ENCODE measurements at places on chromosomes 6 and 20. TPM values are rescaled to one million over a fixed set of nuclear protein-coding genes. Genes with fewer than 3 reads are reported as not detected.

Gene RAB44
- 0.89 TPM for total RNA-seq

Gene TNF
- not detected for total RNA-seq

Gene SLC12A5
- total RNA-seq: not detected

Gene SRSF6
- total RNA-seq: 36.0 TPM

Gene NNAT
- 7.0 TPM for total RNA-seq

Gene CTCFL
- not detected for total RNA-seq

Gene GABRR1
- total RNA-seq: 0.31 TPM

Gene PTPRK
- total RNA-seq: 47.5 TPM
